ENCODE measurements at places on chromosomes 11 and 22.

DNA sequence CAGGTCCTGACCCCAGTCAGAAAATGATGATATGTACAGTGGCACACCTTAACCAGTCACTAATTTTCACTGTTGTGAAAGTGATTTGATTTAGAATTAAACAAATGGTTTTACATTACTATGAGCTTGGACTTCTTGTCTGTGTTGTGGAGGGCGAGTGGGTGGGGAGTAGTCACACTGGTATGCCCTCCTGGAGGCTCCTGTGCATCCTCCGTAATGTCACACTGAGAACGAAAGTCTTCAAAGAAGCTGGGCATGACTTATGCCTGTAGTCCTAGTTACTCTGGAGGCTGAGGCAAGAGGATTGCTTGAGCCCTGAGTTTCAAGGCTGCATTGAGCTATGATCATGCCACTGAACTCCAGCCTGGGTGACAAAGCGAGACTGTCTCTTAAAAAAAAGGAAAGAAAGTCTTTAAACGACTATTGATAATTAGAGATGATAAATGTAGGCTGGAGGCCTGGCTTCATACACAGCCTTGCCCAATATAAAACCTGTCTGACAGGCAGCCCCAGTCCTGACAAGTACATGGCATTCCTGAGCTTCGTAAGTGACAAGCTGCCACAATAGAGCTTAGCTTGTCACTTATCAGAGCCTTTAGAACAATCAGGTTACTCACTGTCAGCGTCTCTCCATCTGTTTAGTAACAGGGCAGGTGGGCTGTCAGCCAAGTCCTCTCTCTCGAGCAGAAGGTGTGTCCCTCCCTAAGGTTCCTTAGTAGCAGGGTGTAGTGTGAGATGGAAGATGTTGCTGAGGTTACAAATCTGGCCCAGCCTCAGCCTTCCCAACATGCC is 5.0 kb upstream of the LIMK2 start:
- DNase-seq = no peak

DNA sequence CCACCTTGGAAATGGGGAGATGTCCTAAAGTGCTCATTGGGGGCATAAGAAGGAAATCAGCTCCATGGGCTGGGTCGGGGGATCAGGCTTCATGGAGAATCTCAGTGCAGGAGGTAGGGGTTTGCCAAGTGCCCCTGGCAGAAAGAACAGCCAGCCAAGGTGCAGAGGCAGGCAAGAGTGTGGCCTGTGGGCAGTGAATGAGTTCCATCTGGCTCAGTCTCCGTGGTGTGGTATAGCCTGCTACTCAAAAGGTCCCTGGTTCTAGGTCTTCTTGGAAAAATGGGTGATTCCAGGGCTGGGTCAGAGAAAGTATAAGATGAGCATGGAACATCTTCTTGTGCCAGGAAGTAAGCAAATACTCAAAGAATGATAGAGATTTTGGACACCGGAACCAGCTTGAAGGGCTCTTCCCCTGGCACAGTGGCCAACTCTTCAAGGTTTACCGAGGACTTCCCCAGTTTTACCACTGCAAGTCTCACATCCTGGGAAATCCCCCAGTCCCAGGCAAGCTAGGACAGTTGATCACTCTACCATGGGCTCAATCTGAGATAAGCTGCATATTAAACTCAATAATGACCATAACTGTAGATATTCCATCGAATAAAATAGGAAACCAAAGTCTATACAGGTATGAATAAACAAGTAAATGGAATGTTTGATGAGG is 10.6 kb upstream of the ARAP1 start:
- no peak for DNase-seq

- no peak for DNase-seq
Observed at GRCh38 chr11:73257342-73258103, 14.6 kb upstream of the P2RY6 start.

DNA sequence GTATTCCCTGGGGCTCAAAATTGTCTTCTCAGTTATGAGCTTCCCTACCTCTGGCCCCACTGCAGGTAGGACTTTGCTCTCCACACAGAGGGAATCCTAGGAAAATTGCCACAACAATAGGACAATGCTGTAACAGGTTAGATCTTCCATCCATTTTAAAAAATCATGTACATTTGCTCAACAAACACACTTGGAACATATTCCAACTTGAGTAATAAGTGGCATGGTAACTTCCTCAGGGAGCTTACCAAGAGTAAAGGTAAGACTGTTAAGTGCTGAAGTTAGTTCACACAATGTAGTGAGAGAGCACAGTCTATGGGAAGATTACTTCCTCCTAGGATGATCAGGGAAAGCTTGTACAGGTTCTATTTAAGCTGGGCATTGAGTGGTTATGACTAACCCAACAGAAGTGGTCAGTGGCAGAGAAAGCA is 78.9 kb upstream of the BIRC3 start:
- no peak for DNase-seq

GRCh38 chr11:57349491-57350274 is 11.5 kb downstream of the P2RX3 start:
- peak; percentile 33 for DNase-seq
